Hepatic stellate cell (primary cell): ENCODE measurements at places on chromosomes 4 and X.

- no peak for DNase-seq
These were observed 16.0 kb upstream of the SEPTIN6 start for GRCh38 chrX:119708936-119709335.

DNA sequence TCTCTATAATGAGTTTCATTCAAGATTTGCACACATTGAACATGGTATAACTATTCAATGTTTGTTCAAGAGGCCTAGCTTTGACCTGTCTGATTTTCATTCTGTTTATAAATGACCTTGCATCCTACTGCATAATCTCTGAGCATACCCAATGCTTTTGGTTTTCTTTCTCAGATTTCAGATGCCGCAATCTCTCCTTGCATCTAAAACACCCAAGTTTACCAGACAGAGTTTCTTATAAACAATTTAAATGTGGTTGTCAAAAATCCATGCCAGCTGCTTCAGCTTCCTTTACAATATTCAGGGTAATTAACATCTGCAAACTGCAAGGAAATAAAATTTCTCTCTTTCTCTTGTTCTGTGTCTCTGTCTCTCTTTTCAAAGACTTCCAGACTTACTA is 123.0 kb upstream of the PCDH18 start:
- DNase-seq, result no peak

GRCh38 chr4:106305435-106306055 is 10.5 kb downstream of the TBCK start:
- no peak for DNase-seq

DNA sequence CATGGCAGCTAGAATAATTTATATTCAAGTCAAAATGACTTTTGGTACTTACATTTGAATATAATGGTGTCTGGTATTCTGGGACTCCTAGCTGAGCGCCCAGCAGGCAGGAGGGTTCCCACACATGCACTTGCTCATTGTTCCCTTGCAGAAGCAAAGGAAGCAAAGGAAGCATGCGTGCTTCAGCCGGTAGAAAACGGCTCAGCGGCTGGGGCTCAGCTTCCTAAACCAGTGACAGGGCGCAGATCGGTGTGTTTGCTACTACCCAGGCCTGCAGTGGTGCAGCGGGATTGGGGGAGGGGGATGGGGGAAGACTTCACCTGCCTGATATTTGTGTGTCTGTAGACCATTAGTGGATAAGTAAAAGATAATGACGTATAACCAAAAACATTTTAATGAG is 978.3 kb upstream of the TENM3 start:
- DNase-seq, result no peak

- no peak for DNase-seq
These were observed 119.6 kb downstream of the CHM start for GRCh38 chrX:85927740-85928139.

DNA sequence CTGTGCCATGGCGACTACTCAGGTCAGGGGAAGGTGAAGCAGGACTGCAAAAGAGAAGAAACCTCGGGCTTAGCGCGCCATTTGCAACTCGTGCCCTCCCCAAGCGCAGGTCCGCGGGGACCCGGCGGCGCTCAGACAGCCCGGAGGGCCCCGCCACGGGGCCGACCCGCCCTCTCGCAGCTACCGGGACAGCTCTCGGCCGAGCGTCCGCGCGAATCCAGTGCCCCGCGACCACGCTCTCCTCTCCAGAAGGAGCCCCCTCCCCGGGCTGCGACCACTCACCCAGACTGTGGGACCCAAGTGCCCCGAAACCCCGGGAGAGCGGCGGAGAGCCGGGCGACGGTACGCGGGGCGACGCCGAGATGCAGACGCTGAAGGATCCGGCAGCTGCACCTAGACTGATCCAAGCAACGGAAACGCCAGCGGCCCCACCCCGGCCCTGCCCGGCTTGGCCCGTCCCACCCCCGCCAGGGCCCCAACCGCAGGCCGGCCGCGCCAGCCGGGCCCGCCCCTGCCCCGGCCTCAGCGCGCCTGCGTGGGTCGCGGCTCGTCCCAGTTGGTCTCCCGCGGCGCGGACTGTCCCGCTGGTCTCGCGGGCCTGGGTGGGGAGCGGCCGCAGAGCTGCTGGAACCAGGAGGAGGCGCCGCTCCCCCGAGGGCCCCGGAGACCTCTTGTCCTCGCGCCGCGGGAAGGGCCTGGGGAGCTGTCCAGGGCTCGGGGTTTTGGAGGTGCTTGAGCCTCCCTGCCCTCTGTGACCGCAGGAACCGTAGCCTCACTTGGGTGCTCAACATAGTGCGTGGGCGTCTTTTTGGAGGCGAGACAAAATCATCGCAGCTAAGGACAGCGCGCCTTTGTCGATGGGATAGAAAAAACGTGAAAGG is at the start of gene ANXA5:
Gene ANXA5 (minus strand): TSS at position 400 of the 881 bp plus-strand sequence. CDS start 391 bp downstream, at position 9.
- peak; percentile 84 for DNase-seq

DNA sequence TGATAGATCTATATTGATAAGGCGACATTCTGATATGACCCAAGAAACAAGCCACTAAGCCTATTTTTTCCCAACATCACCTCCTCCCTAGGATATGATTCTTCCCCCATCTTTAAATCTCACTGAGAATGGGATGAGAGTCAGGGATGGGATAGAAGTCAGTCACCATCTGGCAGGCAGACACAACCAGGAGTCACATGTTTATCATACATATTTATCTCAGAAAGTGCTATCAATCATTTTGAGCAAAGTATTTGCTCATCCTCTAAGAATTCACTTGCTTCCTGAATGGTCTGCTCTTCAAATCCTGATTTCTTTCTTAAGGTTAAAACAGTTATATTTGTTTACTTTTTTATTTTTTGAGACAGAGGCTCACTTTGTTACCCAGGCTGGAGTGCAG is 20.3 kb downstream of the DNAAF6 start:
- no peak for DNase-seq

DNA sequence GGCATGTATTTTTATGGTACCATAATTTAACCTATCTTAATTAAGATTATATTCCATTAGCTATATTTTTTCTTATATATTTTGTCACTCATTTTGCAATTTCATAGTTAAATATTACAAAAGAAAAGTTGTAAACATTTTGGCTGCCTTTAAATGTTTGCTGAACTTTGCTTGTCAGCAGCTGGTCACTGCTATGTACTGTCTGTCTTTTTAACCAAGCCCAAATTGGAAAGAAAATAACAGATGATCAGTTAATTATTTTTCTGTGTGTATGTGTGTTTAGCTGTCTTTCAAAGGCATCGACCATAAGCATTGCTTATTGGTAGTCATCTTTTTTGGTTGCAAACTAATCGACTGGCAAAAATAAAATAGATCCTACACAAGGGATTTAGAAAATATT is 54.4 kb upstream of the SMAD1 start:
- no peak for DNase-seq

DNA sequence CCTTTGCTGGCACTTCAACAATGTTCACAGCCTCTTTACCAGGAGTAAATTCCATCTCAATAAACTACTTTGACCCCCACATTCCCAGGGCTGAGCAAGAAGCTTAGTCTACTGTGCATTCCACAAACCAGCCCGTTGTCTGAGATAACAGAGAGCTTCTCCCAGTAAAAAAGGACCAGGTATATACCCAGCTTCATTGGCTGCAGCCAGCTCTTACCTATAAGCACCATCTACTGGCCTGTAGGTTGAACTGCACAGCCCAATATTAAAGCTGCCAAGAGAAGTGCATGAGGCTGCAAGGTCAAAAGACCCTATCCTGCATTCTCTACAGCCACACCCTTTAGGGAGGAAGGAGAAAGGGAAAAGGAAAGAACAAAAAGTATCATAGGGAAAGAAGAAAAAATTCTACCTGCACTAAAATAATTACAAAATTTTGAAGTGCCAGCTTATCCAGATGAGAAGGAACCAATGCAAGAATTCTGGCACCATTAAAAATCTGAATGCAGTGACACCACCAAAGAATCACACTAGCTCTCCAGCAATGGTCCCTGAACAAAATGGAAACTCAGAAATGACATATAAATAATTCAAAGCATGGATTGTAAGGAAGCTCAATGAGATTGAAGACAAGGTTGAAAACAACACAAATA is 45.7 kb upstream of the INTU start:
- DNase-seq, result peak; percentile 8

DNA sequence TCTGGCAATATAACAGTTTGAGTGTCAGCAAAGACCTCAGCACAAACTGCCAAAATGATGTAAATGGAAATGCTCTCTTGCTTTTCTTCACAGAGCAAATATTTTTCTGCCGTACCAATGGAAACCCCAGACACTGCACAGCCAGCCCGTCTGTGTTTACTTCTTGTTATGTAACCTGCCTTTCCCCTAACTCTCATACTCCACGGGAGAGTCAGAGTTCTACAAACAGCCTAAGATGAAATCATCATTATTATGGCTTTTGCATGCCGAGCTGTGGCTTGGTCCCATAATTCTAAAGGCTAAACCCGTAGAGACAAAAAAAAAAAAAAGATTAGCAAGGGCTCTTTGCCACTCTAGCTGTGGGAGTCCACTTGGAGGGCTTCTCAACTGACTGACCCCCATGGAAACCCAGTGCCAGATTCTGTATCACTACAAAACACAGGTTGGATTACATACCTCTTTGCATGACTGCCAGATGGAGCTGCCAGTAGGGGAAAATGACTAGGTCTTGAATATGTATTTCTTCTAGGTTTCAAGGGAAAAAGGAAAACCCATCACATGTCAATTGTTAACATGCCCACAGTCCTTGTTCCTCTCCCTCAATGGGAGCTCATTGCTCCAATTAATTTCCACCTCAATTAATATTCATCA is 197.2 kb upstream of the CNKSR2 start:
- no peak for DNase-seq

- DNase-seq, result no peak
These were observed 62.0 kb upstream of the MAP3K15 start for GRCh38 chrX:19577181-19577810.

- no peak for DNase-seq
These were observed 47.5 kb downstream of the SPATA18 start for GRCh38 chr4:52098618-52099017.

DNA sequence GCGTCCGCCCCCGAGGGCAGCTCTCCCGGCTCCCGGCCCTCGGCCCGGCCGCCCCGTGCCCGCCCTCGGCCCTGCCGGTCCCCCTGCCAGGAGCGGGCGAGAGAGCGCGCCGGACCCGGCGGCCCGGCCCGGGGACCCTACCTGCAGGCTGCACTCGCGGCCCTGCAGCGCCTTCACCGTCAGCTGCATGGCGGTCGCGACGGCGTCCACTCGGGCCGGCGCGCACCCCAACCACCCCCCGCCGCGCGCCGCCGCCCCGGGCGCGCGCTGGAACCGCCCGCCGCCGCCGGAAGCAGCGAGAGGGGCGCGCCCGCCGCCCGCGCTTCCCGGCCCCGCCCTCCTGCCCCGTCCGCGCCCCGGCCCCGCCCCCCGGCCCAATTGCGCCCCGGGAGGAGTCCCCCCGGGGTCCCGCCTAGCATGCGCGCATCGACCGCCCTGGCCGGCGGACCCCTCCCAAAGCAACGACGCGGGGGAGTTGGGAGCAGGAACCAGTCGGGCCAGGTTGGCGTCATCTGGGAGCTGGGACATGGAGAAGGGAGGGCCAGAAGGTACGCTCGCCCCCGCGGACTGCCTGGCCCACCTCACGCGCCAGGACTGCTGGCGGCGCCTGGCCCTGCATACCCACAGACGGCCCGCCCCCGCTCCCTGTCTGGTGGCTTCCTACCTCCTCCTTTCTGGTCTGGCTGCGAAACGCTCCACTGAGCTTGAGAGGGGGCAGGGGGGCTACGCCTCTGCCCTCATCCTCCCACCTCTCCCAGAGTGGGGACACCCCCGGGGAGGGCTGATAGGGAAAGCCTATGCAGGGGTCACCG is at the start of gene UBL4A:
Gene UBL4A (minus strand): TSS at position 220 of the 812 bp plus-strand sequence. CDS start 31 bp downstream, at position 189.
- DNase-seq, result peak; percentile 53

- DNase-seq, result no peak
These were observed 61.0 kb downstream of the CHRNA9 start for GRCh38 chr4:40395908-40396793.

DNA sequence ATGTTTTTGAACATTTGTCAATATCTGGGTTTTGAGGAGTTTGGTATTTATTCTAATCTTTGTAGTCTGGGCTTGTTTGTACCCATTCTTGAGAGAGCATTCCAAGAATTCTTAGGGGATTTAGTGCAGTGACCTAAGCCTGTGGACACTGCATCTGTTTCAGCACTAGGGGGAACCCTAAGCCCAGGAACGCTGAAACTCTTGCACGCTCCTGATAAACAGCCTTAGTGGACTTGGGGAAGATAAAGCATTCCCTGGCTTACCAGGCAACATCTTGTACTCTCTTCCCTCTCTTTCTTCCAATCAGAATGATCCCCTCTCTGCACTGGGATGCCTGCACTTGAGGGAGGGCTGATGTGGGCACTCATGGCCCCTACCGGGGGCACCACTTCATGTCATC is 654.9 kb upstream of the HTR2C start:
- DNase-seq, result no peak

DNA sequence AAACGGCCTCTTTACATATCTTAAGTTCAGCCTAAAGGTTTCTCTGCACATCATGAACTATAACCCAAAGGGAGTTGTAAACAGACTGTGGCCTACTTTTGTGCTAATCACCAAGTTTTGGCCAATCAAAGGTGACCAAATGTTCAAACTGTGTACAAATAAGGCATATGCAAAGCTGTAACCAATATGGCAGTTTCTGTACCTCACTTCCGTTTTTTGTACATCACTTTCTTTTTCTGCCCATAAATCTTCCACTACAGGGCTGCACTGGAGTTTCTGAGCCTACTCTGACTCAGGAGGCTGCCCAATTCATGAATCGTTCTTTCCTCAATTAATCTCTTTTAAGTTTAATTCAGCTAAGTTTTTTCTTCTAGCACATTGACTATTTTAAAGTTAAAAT is 318.7 kb downstream of the SLC7A11 start:
- no peak for DNase-seq

DNA sequence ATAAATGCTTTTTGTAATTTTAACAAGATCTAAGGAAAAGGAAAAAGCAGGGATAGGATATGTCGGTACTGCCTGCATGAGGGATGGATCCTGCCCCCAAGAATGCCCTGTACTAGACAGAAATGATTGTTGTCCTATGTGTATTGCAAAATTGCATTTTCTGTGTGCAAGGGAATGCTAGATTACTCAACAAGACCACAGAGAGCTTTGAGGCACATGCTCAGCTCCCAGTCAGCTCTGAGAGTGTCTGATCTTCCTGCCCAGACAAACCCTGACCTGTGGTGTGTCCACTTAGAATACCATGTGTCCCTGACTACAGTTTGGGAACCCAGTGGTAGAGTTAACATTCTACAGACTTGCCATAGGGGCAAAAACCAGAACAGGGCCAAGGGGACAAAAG is 129.2 kb upstream of the PAK3 start:
- no peak for DNase-seq

- no peak for DNase-seq
These were observed 33.5 kb downstream of the PWWP3B start for GRCh38 chrX:106201502-106202178.

GRCh38 chr4:74618659-74619058 is 173.7 kb downstream of the AREG start:
- DNase-seq, result peak; percentile 27

DNA sequence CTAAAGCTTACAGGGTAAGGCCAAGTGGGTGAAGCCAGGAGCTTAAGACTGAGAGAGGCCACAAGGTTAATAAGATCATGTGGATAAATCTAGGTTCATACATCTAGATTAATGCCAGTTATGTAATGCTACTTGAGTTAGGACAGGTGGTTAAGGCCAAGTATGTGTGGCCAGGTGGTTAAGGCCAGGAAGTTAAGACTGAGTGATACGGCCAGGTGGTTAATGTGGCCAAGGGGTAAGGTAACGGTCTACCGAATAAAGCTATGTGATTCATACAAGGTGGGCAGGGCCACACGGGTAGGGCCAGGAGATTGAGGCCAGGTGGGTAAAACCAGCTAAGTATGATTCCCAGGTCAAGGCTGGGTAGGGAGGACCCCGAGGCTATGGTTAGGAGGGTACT is 223.0 kb downstream of the TACR3 start:
- DNase-seq, result no peak

GRCh38 chr4:26464420-26465095 is 25.7 kb downstream of the CCKAR start:
- DNase-seq, result no peak

- DNase-seq, result peak; percentile 33
These were observed 260.6 kb upstream of the BOD1L1 start for GRCh38 chr4:13888112-13888511.
